ENCODE measurements at places on chromosomes 16 and 17. TPM values are rescaled to one million over a fixed set of nuclear protein-coding genes. Genes with fewer than 3 reads are reported as not detected.

- DNase-seq = no peak
These were observed 619.5 kb upstream of the CDH5 start for GRCh38 chr16:65746941-65747340.

GRCh38 chr16:84423416-84423837 is 55.1 kb downstream of the ATP2C2 start:
- no peak for DNase-seq

The CHST4 gene
- polyA plus RNA-seq = not detected

DNA sequence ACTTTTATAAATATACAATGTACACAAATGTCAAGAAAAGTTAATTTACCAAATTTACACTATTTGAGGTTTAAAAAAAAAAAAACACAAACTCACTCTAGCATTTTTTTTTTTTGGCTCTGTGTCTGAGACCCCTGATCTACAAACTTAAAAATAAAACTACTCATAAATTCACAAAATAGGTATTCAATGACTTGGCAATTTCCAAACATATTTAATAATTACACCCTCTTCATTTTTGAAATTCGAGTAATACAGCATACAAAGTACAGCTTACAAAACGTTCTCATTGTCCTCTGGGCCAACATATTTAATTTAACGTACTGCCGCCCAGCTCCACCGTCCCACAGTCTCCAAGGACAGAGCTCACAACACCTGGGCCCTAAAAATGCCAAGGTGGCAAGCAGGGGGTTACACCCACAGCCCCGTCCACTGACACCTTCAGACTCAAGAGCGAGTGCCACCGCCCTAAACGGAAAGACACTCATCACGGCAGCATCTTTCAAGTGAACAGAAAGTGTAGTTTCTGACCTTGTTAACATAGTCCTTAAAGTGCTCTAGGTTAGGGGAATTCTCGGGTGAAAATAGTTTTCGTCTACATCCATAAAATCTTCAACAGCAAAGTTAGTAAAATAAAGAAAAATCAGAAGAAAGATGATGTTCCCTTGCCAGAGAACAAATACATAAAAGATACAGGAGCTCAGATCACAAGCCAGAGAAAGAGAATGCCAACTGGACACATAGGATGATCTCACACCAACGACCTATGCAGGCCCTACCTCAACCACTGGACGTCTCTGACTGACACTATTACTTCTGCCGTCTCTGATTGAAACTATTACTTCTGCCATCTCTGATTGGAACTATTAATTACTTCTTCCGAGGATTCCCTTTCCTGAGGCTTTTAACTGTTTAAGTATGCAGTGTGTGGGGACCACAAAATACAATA is 4.2 kb downstream of the ADCY9 start:
- no peak for DNase-seq

DNA sequence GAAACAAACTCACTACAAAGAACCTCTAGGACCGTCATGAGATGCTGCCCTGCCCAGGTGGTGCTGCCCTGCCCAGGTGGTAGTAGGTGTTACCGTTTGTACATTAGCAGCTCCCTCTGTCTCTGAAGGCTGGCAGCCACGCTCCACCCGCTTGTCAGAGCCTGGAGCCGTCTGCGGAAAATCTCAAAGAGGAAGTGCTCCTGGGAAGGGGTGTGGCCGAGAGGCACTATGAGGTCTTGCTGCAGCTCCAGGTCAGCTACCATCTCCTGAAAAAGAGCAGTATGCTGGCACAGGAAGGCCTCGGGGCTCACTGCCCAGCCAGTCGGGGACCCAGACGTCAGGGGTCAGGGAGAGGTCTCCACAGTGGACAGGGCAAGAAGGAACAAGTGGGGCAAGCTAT is 28.3 kb downstream of the ZNF276 start:
- peak; percentile 22 for DNase-seq

The PRKCB gene
- 3.6 TPM for polyA plus RNA-seq

DNA sequence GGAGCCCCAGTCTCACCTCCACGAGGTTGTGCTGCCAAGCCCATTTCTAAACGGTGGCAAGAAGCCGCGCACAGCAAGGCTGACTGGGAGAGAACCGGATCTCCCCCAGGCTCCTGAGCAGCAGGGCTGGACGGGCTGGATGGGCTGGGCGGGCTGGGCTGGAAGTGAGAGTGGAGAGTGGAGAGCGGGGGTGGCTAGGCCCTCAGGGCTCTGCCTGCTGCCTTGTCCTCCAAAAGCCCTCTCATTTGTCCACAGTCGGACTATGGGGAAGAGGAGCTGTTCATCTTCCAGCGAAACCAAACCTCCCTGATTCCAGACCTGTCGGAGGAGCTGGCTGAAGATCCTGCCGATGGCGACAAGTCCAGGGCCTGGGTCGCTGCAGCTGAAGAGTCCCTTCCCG is 3.2 kb downstream of the DNAAF8 start:
- DNase-seq = no peak

GRCh38 chr17:1617620-1618174 is 10.9 kb downstream of the SLC43A2 start:
- no peak for DNase-seq

The PARD6A gene
- polyA plus RNA-seq = 0.76 TPM

GRCh38 chr17:70208825-70209555 is 39.7 kb downstream of the KCNJ2 start:
- DNase-seq = no peak

The VASN gene
- 10.6 TPM for polyA plus RNA-seq

DNA sequence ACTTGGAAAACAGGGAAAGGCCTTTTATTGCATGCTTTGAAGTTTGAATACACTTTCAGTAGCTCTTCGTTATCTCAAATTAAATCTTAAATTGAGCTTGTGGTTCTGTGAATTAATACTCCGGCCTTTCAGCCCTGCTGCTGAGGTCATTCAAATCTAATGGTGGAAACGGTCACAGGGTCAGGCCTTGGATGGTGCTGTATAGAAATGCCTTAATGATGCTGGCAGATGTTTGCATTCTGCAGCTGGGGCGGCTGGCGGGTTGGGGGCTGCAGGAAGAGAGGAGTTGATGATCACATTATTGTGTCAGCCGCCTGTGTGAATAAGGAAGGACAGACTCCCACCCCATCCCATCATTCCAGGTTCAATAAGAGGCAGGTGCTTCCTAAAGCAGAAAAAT is 723.6 kb downstream of the WWOX start:
- DNase-seq = peak; percentile 32

The ALDH3A1 gene
- polyA plus RNA-seq = 0.22 TPM

GRCh38 chr17:49223517-49224197 is 6.9 kb downstream of the PHOSPHO1 start:
- peak; percentile 60 for DNase-seq

GRCh38 chr16:84266451-84266850 is 26.6 kb upstream of the KCNG4 start:
- DNase-seq = no peak

DNA sequence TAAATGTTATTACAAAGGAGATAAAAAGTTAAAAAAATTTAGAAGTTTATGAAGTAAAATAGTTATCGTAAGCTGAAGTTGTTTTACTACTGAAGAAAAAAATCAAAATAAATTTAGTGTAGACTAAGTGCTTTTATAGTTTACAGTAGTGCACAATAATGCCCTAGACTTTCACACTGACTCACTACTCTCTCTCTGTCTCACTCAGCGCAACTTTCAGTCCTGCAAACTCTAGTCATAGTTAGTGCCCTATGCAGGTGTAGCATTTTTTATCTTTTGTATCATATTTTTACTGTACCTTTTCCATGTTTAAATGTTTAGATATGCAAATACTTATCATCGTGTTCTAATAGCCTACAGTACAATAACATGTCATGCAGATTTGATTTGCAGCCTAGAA is 17.7 kb upstream of the TOM1L1 start:
- no peak for DNase-seq

DNA sequence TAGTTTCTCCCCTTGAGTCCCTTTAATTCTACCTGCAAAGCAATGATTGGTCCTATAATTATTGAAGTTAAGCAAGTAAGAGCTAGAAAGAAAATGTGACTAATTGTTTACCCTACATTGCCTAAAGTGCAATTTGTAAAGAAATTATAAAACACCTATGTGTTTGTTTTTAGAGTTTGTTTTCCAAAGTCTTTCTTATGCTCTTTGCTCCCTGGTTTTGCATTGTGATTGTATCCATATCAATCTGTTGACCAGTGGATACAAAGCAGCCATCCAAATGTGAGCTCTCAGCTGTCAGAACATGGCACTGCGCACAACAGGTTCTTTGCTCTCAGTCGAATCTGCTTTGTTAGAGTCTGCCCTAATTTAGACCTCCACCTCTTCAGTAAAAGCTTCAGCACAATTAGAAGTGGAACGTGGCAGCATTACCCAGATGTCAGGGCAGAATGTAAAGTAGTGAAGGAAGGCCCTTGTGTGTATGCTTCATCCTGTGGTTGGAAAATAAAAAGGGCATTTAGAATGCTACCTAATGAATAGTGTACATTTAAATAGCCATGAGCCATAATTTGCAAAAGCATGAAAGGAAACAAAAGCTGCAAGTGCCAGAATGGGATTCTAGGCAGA is 70.5 kb downstream of the AATF start:
- DNase-seq = no peak

DNA sequence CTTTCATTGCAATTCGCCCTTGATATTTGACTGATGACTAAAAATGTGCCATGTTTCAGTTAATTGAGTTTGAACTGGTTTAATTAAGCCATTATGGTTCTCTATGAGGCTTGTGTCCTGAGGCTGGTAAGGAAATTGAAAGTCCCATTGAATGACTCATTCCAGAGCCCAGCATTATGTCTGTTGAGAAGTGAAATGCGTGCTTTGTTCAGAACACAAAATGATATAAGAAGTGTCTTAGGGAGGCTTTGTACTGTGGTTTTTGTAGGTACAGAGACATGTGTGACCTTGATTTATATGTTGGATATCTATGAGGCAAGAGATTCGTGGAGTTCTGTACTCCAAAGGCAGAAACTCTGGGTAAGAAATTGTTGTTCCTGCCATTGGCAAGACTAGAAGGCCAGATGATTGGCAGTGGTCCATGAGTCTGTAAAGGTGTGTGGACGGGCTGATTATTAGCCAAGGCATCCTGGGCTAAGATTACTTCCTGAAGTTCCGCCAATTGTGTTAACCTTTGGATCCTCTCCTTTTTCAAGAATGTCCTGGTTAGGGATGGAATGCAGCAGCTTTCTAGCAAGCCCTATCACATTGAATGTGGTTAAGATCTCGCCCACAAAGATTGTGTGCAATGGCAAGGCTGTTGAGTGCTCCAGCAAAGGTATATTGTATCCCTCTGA is 103.7 kb downstream of the NPIPB5 start:
- no peak for DNase-seq

DNA sequence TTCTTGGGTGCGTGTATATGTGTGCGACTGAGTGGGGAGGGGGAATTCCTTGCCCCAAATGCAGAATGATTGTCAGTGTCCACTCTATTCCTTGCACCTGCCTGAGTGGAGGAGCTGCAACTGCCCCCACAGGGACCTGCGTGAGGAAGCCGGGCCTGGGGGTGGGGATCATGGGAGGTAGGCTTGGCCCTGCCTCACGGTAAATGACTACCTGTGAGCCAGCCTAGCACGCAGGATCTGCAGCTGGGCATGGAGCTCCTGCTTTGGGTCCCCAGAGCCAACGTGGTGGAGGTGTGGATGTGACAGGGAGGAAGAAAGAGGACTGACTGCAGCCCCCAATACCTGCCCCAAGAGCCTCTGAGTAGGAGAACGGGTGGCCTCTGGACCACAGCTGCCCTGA is 77.0 kb upstream of the GAS7 start:
- DNase-seq = no peak

The MPP2 gene
- 3.8 TPM for polyA plus RNA-seq

The NPIPA8 gene
- polyA plus RNA-seq = 0.90 TPM

DNA sequence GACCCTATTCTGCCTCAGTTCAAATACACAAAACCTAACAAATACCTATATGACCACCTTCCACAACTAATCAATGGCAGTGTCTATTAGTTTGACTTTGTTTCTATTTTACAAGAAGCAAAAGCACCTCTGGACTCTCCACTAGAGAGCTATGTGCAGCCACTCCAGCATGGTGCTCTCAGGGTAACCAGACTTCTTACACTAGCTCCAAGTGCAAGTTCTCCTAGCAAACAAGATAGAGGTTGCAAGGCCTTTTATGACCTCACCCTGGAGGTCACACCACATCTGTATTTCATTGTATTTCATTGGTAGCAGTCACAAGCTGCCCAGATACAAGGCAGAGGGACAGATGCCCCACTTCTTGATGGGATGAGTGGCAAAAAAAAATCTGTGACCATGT is 8.3 kb upstream of the ZNF263 start:
- no peak for DNase-seq

The CLEC3A gene
- polyA plus RNA-seq = not detected

The NFAT5 gene
- polyA plus RNA-seq = 12.5 TPM

The SLC52A1 gene
- polyA plus RNA-seq = 0.19 TPM

- no peak for DNase-seq
These were observed 6.0 kb downstream of the FHOD1 start for GRCh38 chr16:67241008-67241900.

GRCh38 chr16:70577256-70577698 is 53.7 kb downstream of the SF3B3 start:
- DNase-seq = no peak

DNA sequence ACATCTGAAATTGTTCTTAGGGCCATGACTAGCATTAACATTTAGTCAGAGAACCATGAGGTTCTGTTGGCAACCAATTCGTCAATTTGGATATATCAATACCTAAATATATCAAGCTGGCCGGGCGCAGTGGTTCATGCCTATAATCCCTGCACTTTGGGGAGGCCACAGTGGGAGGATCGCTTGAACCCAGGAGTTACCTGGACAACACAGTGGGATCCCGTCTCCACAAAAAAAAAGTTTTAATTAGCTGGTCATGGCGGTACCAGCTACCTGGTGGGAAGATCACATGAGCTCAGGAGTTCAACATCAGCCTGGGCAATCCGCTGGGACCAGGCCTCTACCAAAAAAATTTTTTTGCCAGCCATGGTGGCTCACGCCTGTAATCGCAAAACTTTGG is 8.4 kb downstream of the YWHAE start:
- DNase-seq = no peak

The PDE6G gene
- 3.2 TPM for polyA plus RNA-seq

The PYDC1 gene
- 2.3 TPM for polyA plus RNA-seq

The USP43 gene
- polyA plus RNA-seq = 0.35 TPM

- no peak for DNase-seq
These were observed 84.3 kb downstream of the KSR1 start for GRCh38 chr17:27540318-27541101.

The CALB2 gene
- 1.0 TPM for polyA plus RNA-seq

DNA sequence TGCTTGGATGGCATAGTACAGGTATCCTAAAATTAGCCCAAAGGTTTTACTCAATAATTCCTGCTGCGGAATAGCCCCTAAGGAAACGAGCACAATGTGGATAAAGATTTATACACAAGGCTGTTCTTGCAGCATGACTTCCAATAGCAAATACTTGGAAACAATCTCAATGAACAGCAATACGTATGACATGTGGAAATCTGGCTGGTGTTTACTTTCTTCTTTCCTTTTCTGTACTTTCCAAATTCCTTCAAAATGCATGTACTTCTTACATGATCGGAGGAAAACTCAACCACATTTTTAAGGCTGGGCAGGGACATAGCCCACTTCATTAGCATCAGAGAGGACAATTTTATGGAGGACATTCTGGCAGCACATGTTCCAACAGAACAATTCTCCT is 86.6 kb downstream of the C16orf95 start:
- no peak for DNase-seq

Data from muscle of back (tissue), 13 donors.